ENCODE measurements at places on chromosomes 16 and 17.

GRCh38 chr16:50944033-50944432 lies 202.1 kb downstream of the CYLD start:
- DNase-seq = no peak

GRCh38 chr17:62617894-62618472 lies 9.5 kb upstream of the MRC2 start:
- DNase-seq = no peak

DNA sequence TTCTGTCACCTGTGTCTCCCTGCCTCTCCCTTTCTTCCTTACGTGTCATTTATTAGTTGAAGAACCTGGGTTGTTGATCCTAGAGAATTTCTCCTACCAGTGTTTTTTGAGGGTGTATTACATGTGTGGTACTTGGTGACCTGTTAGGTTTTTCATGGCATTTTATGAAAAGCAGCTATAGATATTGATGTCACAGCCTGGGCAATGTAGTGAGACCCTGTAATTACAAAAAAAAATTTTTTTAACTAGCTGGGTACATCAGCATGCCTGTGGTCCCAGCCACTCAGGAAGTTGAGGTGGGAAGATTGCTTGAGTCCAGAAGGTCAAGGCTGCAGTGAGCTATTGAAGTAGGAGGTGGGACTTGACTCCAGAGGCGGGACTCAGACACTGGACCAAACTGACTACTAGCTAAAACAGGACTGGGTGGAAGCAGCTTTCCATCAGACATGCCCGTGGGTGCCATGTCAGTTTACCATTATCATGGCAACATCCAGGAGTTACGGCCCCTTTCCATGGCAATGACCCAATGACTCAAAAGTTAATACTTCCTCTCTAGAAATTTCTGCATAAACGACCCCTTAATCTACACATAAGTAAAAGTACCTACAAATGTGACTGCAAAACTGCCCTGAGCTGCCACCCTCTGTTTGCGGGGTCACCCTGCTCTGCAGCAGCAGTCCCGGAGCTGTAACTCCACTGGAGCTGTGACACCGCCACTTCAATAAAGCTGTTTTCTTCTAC lies 311.4 kb downstream of the SNX29 start:
- no peak for DNase-seq

- DNase-seq = no peak
These were observed 86.0 kb upstream of the AMZ2 start for GRCh38 chr17:68161644-68162428.

DNA sequence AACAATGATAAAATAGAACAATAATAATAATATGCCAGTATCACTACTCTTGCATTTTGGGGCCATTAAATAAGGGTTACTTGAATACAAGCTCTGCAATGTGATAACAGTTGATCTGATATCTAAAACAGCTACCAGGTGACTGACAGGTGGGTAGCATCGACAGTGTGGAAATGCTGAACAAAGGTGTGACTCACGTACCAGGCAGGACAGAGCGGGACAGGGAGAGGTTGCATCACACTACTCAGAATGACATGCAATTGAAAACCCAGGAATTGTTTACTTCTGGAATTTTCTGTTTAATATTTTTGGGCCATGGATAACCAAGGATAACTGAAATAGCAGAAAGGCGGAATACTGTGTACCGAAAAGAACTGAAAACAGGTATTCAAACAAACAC lies 15.8 kb upstream of the ZNF19 start:
- DNase-seq = no peak

GRCh38 chr17:31389657-31390381 lies 1.7 kb upstream of the RAB11FIP4 start:
- no peak for DNase-seq

- DNase-seq = peak; percentile 45
These were observed 1.5 kb upstream of the GSE1 start for GRCh38 chr16:85611444-85612190.

DNA sequence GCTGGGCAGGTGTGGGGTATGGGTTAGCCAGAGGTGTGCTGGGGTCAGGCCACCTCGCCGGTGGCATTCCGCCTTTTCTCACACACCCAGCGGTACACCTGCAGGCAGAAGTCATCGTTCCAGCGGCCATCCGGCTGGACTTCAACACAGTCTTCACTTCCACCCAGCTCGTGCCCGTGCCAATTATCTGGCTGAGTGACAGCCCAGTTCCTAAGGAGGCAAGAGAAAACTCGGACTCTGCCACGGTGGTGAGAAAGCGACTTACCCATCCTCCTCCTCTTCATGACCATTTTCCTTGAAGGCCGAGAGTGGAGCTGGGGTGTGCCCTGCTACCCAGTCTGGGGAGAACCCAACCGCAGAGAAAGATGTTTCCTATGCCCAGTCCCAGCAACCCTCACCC lies 13.1 kb downstream of the ASGR2 start:
- no peak for DNase-seq

GRCh38 chr17:18331879-18332278 lies 16.8 kb downstream of the SMCR8 start:
- no peak for DNase-seq

GRCh38 chr16:20064931-20065330 lies 8.8 kb downstream of the GPR139 start:
- DNase-seq = no peak

DNA sequence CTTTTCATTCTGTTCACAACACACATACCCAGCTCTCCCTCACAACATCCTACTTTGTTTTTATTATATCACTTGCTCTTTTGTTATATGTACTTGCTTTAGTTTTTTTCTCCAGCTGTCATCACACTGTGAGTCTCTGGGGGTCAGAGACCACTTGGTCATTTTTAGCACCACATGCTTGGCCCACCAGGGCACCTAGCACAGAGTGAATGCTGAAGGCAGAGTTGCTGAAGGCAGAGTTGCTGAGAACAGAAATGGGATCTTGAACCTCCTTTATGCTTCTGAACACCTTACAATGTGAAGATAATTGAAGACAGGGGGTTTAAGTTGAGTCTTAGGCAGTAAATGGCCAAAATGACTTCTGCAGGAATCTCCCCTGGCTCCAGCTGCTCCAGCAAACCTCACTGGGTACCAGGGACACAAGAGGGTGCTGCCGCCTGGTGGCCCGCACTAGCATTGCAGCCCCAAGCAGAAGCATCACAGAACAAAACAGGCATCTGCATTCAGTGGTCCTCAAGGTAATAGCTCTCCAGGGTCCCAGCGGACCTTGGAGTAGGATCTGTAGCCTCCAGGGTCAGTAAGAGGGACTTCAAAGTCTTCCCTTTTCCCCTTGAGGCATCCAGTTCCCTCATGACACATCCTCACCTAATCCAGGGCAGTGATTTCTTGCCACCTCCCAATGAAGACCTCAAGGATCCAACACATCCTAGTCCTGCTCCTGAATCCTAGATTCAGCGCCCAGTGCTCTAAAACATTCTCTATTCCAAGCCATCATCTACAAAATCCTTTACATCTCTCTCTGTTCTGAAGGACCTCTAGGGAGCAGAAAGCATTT lies 1972.6 kb downstream of the TP53TG3F start:
- no peak for DNase-seq

DNA sequence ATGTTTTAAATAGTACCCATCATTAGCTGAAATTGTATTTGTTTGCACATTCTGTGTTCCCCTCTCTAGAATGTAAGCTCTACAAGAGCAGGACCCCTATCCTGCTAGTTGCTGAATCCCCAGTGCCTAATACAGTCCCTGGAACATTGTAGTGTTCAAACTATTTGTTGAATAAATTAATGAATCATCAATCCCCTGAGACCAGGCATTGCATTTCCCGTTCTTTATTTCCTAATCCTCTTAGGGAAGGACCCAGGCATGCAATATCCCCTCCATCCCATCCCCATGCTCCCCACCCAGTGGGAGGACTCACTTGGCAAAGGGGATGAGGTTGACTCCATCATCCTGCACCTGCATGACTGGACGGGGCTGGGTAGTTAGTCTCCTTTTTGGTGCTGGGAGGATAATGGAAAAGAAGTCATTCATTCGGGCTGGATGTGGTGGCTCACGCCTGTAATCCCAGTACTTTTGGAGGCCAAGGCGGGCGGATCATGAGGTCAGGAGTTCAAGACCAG lies 3.2 kb downstream of the INCA1 start:
- no peak for DNase-seq

- no peak for DNase-seq
These were observed 873 bp upstream of the RPS2 start for GRCh38 chr16:1965396-1966001.

- DNase-seq = no peak
These were observed 9.6 kb downstream of the VPS4A start for GRCh38 chr16:69320740-69321073.

- no peak for DNase-seq
These were observed 31.0 kb downstream of the SMARCE1 start for GRCh38 chr17:40616592-40616991.

GRCh38 chr17:10681866-10682446 lies 15.4 kb downstream of the SCO1 start:
- no peak for DNase-seq

DNA sequence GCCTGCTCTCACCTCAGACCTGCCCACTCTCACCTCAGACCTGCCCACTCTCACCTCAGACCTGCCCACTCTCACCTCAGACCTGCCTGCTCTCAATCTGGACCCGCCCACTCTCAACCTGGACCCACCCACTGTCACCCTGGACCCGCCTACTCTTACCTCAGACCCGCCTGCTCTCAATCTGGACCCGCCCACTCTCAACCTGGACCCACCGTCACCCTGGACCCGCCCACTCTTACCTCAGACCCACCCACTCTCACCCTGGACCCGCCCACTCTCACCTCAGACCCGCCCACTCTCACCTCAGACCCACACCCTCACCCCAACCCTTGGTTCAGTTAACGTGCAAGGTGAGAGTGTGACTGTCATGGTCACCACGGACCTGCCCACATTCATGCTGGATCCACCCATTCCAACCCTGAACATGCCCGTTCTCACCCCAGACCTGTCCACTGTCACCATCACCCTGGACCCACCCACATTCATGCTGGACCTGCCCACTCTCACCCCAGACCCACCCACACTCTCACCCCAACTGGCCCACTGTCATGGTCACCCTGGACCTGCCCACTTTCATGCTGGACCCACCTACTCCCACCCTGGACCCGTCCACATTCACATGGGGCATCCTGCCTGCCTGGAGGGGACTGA lies 31.2 kb upstream of the ENPP7 start:
- DNase-seq = no peak

- DNase-seq = no peak
These were observed 21.9 kb upstream of the LRRC75A start for GRCh38 chr17:16513873-16514272.

- no peak for DNase-seq
These were observed 718 bp downstream of the SAT2 start for GRCh38 chr17:7626956-7627249.

All from stimulated activated CD4-positive, alpha-beta T cell treated with anti-CD3 and anti-CD28 coated beads, Interleukin-12 subunit alpha, Interleukin-12 subunit beta, amount 100 ng/mL, for 48 hours (primary cell).